D721Med (cell line): ENCODE measurements at places on chromosomes 3 and 15.

DNA sequence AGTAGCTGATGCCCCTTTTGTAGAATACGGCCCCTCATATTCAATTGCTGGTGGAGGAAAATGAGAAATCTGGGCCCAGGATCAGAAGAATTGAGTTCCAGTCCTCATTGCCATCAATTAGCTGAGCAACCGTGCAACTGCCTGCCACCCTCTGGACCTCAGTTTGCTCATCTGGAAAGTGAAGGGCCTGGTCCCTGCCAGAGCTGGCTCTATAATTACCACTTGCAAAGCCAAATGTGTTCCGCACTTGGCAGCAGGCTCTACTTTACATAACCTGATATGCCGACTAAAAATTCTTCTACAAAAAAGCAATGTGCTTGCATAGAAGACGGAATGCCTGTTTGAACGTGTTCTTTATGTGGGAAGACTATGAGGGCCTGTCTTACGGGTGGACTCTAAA is 8.6 kb upstream of the ITGB5 start:
- no peak for DNase-seq

GRCh38 chr3:61730056-61730455 is 168.7 kb downstream of the PTPRG start:
- no peak for DNase-seq

DNA sequence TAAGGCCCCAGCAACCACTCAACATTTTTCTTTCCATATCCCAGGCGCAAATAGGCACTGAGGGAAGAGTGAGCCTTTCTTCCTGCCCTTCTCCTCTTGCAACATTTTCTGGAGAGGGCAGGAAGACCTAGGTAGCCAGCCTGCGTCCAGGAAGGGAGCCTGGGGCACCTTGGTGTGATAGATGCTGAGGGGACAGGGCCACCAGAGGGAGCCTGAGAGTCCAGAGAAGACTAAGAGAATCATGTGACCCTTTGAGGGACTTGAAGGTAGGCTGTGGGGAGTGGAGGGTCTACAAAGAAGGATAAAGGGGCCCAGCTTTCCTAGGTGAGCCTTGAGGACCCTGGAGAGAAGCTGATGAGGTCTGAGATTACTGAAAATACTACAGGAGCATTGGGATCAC is 346.6 kb downstream of the CNTN6 start:
- no peak for DNase-seq

DNA sequence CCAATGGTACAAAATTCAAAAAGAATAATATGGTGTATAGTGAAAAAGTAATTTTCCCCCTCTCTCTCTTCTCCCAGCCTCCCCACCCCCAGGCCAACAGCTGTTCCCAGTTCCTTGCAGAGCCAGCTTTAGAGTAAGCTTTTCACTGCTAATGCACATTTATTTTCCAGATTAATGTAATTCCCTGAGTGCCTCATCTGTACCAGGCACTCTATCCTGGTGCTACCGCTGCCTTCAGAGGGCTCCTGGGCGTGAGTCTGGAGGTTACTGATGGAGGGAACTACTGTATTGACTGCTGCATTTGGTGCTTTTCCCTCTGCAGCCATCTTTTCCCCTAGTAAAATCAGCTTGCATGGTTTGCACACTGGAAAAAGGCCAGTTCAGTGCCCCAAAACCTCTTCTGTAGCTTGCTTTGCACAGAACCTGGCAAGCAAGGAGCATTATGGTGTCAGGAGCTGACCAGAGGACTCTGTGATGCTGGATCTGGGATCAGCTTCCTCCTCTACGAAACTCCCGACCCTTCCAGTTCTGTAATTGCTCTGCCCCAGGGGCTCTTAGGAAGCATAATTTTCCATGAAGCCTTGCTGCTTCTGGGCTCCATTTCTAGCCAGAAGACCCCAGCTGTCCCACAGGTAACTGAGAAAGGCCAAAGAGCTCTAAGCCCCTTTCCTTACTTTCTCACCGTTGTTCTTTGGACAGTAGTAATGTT is 8.5 kb upstream of the USP3 start:
- peak; percentile 35 for DNase-seq

GRCh38 chr3:81249540-81250029 is 511.9 kb downstream of the GBE1 start:
- no peak for DNase-seq

DNA sequence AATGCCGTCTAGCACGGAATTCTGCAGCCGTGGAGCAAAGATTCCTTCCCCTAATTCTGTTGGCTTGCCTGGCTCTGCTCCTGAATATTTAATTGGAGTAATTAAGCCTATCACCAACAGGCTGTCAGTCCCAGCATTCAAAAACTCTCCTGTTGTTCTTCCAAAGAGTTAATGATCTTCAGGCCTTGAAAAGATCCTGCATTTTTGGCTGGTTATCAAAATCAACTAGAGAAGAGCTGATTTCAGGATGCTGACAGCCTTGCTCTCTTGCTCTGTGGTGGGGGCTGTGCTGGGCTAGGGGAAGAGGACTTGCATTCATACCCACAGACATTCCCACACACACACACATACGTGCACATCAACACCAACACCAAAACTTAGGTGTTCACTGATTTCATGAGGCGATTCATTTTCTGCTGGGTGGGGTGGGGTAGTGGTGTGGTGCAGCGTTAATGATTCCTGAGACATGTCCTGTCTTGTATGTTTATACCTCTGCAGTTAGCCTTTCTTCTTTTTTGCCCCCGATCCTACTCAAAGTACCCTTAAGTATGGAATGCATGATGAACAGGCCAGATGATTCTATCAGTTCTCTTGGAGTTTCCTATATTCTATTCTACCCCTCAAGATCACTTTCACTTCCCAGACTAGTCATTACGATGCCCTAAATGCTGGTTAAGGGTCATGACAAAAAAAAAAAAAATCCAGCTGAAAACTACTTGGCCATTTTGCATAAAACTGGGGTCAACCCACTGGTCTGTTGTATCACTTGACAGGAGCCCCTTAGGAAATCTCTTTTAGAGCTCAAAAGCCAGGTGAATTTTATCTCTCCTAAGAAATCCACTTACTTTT is 42.3 kb downstream of the CPN2 start:
- no peak for DNase-seq

DNA sequence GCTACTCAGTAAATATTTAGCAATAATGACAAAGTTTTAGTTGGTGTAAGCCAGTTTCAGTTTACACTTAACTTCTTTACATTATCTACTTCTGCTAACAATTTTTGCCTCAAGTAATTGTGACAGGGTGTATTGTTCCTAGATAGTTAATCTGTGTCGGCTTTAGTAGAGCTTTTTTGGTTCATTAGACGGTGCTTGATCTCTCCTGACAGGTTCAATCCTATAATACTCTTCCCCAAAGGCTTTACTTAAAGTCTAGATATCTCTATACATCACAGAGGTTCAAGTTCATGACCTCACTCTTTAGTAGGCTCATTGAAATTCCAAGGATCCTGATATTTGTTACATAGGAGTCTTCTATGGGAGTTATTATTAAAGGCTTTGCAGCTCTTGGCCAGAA is 365.6 kb upstream of the DPPA4 start:
- DNase-seq: no peak

- DNase-seq: no peak
Measured at GRCh38 chr3:95044101-95044500, 981.2 kb downstream of the NSUN3 start.

GRCh38 chr3:23527326-23527725 is 278.4 kb upstream of the UBE2E1 start:
- DNase-seq: no peak

DNA sequence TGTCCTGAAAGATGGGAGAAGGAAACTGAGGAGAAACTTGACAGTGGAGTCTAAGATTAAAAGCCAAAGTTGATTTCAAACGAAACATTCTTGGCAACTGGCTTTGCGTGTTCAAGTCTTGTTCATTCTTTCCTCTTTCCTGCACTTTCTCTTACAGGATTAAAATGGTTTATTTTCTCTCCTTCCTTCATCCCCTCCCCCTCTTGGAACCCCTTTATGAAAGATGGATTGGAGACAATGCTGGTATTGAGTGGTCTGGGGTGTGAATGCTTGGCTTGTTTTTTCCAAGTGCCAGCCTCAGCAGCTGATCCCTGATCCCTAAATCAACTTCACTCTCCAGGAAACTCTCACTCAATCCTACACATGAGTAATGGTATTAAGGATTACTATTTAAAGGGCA is 703 bp upstream of the LSAMP start:
- no peak for DNase-seq

GRCh38 chr3:58164199-58164879 is 46.4 kb downstream of the DNASE1L3 start:
- no peak for DNase-seq

DNA sequence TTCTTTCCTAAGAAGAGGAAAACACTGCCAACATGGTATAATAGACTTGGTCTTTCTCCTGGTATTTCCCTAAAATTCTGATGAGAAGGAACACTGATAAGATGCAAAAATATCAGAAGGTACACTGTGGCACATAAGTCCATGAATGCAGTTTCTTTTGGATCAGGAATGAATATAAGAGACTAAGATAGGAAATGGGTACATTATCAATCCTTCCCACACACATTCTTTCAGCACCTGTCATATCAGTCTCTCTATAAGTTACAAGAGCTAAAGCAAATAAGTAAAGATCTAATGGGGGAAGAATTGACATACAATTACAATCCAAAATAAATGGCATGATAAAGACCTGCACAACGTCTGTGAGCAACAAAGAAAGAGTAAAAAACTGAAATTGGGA is 1101.0 kb downstream of the ROBO2 start:
- DNase-seq: no peak

- DNase-seq: no peak
Measured at GRCh38 chr15:62862717-62863116, 179.8 kb upstream of the TPM1 start.

- DNase-seq: no peak
Measured at GRCh38 chr3:9316881-9317361, 45.9 kb upstream of the THUMPD3 start.
